ENCODE measurements at places on chromosomes 7 and 10.

- DNase-seq: no peak
Observed at GRCh38 chr7:121410829-121411596, 14.9 kb upstream of the FAM3C start.

- DNase-seq: no peak
Observed at GRCh38 chr10:112294169-112294568, 11.0 kb downstream of the TECTB start.

DNA sequence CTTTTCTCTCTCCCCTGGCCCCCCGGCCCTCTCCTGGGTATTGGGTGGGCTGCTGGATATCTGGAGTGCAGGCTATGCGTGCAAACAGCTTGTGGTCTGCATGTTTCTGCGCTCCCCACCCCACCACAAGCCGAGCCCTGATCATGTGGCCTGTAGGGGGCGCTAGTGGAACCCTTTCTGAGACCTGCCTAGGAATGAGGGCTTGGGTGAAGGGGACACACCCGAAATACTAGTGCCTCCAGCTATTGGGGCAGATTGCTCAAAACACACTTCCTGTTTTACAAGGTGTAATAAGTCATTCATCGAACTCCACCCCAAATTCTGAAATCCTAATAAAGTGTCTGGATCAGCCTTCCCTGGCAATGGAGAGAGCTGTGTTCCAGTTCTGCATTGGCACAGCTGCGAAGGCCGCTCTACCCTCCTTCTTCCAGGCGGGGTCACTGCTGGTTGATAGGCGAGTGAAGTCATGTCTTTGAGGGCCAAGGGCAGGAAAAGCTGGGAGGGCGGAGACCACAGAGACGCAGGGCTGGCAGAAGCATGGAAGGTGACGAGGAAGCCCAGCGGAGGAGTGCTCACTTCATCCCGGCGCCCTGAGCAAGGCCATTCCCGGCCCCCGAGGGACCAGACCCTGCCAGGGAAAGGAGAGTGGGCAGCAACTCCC lies 19.8 kb upstream of the PRRT4 start:
- no peak for DNase-seq

- DNase-seq: no peak
Observed at GRCh38 chr10:28841625-28842024, 164.3 kb downstream of the BAMBI start.

DNA sequence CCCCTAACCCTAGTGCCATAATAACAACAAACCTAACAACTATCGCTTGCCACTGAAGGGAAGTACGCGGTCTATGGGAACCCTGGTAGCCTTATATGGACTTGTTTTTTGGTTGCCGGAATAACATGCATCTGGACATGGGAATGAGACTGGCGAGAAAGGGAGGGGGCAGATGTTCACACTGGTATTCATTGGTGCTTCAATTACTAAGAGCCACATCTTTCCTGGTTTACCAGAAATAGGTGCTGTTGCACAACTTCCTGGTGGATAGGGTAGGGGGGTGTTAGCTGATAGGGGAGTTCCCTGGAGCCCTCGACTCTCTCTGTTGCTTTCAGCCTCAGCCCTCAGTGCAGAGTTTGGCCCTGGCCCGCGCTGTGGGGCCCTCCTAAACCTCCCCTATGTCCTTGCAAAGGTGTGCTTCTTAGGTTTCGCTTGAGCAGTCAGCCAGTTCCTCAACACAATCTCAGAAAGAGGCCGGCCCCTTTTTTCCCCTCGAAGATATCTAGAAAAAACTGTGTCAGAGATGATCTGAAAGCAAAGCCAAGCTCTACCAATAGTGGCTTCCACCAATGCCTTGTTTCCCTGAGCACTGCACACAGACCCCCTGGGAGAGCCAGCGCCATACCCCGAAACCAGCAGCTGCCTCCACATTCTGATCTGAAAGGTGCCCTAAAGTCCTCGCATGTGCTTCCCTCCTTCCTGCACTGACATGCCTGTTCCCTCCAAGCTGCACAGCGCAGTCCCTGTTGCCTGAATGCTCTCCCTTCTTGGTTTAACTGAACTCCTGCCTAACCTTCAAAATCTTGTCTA lies 13.5 kb downstream of the TBXAS1 start:
- DNase-seq: no peak

GRCh38 chr10:58266826-58267712 lies 625 bp downstream of the IPMK start:
- no peak for DNase-seq

- DNase-seq: no peak
Observed at GRCh38 chr10:104472957-104473745, 119.5 kb downstream of the CFAP58 start.

Measured in NCI-H1930 (cell line).